ENCODE measurements at places on chromosomes 7 and 10.

DNA sequence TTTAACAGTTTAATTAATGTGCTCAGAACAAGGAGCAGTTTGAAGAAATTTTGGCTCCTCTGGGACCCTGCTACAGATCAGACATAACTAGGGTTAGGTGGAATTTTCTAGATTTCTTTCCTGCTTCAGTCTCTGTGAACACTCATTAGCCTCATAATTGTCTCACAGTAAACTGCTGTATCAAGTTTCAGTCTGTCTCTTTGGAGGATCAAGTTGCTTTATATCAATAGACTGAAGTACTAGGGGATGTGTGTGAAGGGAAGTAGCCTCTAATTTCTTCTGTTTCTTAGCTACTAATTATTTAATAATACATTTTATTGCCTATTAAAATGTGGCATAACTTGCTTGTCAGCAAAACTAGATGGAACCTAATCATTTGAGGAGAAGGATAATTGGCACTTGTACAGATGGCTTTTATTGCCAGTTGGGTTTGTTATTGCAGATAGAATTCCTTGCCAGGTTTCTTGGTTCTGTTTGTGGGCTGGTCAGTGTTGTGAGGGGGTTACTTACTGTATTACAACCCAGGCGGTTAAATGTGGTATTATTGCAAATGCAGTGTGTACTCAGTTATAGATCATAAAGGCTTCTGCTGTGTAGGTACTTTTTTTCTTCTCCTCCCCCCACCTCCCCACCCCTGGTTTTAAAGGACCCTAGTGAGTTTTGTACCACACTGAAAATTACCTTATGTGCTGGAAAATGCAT lies 758.0 kb downstream of the AUTS2 start:
- DNase-seq, result no peak

DNA sequence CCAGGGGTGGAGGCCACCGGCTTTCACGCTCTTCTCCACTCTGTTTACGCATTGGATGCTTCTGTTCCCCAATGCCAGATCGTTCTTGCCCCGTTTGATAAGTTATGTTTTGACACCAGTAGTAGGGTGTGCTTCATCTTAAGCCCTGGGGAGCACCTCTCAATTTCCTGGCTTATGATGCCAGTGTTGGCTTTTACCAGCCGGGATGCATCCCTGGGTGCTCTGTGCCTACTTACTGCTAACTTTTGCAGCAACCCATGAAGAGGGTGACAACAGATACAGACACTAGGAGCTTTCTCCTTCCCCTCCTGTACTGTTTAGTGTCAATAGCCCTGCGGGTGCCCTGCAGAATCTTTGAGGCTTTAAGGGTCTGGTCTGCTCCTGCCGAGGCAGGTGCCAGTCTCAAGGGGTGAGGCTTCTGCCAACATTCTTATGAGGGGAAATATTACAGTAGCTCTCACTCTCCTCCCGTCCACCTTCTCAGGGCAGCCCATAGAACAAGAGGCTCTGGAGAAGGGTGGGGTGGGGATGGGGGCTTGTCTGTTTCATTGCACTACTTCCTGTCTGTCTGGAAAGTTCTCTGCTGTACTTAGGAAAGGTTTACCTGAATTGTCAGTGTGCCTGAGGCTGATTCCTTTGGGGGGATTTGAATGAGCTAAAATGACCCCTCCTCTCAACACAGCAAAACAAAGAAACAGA lies 23.3 kb downstream of the ADCY1 start:
- DNase-seq, result no peak

DNA sequence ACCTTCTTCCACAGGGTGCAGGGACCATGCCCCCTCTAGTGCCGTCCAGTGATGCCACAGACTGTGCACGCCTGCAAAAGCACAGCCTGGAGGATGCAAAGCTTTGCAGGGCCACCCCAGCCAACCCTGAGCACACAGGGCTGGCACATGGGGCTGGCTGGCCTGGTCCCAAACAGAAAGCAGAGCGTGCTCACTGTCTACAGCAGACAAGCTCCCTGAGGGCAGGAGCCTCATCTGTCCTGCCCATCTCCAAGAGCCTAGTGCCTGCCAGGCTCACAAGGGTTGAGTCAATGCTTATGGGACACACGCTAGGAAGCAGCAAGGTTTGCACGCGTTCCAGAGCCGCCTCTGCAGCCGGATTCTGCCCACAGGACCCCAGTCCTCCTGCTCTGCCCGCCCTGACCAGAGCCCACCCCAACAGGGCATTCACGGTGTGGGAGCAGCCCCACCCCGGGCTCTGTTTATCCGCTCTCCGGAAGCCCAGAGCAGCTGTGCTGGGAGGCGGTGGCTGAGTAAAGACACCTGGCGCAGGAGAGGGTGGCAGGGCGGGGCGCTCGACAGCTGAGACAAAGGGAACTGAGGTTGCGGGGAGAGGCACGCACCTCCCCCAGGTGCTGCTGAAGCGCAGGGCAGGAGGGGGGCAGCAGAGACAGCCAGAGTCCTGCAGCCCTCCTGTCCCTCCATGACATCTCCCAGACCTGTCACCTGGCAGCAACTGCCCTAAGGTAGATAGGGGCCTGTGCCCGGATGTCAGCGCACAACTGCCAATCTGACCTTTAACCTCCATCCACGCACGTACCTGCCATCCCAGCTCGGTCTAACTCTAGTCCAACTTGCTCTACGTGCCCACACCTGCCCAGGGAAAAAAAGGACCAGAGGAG lies 4.3 kb downstream of the KCNH2 start:
- DNase-seq, result no peak

GRCh38 chr10:119222537-119222936 lies 15.2 kb downstream of the GRK5 start:
- DNase-seq, result no peak

DNA sequence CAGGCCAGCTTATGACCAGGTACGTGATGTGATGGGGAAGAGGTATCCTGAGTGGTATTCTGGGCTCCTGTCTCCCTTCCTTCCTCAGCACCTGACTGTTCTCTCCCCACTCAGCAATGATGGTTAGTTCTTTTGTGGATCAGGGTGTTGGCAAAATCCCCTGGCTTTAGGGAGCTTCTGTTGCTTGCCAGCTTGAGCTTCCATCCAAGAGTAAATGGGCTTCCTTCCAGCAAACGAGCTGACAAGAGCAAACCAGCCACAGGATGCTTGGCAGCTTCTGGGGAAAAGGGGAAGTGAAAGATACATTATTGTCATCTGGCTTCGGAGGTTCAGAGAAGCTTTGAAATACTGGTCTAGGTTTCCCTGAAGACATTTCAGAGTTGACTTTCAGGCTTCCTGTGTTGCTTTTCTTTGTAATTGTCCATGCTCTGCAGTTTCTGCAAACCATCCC lies 5.2 kb downstream of the DUSP5 start:
- DNase-seq, result no peak

- no peak for DNase-seq
These were observed 6.7 kb upstream of the GRIFIN start for GRCh38 chr7:2482725-2483451.

DNA sequence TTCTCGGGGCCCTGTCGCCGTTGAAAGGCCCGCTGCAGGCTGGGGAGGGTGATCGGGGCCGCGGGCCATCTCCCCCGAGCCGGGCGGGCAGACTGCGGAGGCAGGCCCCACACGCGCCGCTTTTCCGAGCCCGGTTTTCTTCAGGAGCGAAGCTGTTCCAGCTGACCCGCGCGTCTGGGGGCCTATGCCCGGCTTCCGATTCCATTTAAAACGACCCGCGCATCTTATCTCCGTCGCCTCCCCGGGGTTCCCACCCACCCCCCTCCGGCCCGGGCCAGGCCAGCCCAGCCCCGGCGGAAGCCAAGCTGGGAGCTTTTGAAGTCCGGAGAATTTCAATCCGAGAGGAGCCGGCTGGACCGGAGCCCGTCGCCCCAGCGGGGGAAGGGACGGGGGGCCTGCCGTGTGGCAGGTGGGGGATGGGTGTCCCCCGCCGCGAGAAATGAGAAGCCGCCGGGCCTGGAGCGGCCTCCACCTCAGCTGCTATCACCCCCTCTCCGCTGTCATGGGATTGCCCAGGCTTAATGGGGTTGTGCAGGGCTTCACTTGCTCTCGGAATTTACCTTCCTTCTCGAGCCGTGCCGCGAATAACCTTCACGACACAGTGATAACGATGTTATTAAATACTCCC lies 3.1 kb upstream of the EVX1 start:
- DNase-seq, result no peak

DNA sequence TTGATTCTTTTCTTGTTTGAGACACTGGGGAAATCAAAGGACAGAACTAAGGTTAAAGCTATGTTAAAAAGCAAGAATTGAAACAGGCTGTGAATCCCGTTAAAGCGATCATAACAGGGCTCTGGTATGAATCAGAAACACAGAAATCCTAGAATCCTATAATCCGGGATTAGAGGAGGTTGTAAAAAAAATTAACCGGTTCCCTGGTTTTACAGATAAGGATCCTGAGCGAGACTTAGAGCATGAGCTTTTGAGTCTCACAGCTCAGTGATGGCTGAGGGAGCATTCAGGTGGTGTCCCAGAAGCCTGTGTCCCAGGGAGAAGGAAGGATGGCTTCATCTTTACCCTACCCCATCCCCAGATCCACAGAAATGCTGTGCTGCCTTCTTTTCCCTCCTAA lies 461.3 kb downstream of the PAXIP1 start:
- no peak for DNase-seq

GRCh38 chr7:82443036-82443546 lies 486 bp downstream of the CACNA2D1 start:
- DNase-seq, result no peak

GRCh38 chr7:98562381-98562823 lies 54.7 kb upstream of the NPTX2 start:
- no peak for DNase-seq

DNA sequence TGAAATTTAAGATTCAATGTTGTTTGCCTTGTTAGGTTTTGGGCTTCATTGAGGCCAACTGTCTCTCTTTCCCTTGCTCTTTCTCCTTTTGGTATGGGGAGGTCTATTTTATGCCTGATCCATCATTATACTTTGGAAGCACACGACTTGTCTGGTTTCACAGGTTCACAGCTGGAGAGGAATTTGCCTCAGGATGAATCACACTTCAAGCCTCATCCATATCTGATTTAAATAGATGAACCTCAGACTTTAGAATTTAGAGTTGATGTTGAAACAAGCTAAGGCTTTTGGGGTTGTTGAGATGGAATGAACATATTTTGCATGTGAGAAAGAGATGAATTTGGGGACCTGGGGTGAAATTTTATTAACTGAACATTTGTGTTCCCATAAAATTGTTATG lies 150.5 kb upstream of the IGFBP3 start:
- peak; percentile 41 for DNase-seq

- DNase-seq, result peak; percentile 60
These were observed 15.5 kb downstream of the TUBGCP2 start for GRCh38 chr10:133292919-133293809.

DNA sequence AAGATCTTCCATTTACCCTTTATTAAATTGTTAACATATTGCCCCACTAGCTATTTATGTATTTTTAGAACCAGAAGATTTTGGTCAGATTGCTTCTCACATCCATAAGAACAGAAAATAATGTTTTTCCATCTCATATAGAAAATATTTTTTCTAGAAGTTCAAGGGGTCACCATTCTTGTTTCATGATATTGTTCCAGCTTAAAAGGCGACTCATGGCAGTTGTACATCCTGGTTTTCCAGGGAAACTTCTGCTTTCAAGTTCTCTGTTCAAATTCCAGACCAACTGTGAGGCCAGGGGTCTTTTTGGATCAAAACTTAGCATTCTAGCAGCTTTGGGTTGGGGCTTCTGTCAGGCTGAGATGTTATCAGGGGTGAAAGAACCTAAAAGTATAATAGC lies 84.4 kb downstream of the LRRC4 start:
- no peak for DNase-seq

- DNase-seq, result peak; percentile 17
These were observed 7.8 kb downstream of the KCND2 start for GRCh38 chr7:120280743-120281142.

DNA sequence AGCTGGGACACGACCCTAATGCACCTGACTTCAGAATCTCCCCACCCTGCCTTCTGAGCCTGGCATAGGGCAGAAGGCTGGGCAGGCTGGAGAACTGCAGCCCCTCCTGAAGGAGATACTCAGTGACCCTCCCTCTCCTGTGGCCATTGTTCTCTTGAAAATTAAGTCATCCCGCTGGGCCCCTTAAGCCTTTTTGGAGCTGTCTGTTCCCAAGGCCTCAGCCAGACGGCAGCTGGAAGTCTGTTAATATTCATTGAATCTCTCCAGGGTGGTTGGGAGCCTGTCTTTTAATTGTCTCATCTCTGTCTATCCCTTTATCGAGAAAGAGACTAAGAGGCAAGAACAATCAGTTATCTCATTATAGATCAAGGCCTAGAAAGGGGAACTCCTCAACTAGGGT lies 118.1 kb upstream of the PCBD1 start:
- no peak for DNase-seq

DNA sequence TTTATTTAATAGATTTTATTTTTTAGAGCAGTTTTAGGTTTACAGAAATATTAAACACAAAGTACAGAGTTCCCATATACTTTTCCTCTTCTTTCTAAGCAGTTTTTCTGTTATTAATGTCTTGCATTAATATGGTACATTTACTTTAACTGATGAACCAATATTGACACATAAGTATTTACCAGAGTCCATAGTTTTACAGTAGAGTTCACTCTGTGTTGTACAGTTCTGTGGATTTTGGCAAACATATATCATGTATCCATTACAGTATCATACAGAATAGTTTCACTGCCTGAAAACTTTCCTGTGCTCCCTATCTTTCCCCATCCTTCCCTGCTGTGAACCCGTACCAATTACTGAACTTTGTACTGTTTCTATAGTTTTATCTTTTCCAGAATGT lies 55.3 kb downstream of the EXOC6 start:
- DNase-seq, result no peak

Data from brain microvascular endothelial cell (primary cell).